Activated naive CD4-positive, alpha-beta T cell treated with anti-CD3 and anti-CD28 coated beads, Interleukin-2, amount 50 U/mL, for 72 hours (primary cell): ENCODE measurements at places on chromosomes 3 and 15. TPM values are rescaled to one million over a fixed set of nuclear protein-coding genes. Genes with fewer than 3 reads are reported as not detected.

GRCh38 chr15:75810874-75811498, 32.3 kb upstream of the UBE2Q2 start:
- DNase-seq: no peak

GRCh38 chr3:98986073-98986472, 84.6 kb upstream of the DCBLD2 start:
- DNase-seq: no peak

- DNase-seq: peak; percentile 66
Measured at GRCh38 chr3:194487289-194488054, 670 bp upstream of the ATP13A3 start.

DNA sequence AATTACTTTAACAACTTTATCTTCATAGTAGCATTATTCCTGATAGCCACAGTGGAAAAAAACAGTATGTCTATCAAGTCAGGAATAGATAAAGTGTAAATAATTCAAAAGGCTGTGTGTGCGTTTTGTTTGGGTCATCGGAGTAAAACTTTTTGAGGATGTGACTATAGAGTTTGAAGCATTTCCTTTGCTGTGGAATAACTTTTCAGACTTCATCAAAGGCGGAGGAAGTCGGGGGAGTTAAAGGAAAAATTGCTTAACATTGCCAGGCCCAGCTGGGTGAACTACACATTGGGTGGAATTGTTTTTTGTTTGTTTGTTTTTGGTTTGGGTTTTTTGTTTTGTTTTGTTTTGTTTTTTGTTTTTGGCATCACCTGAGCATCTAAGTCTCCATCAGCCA, 70.4 kb upstream of the CRTC3 start:
- no peak for DNase-seq

Gene C3orf70
- total RNA-seq: not detected
